Fibroblast of skin of right biceps (primary cell): ENCODE measurements at places on chromosomes 6 and 20.
A peak's percentile ranks its signal among the peaks of the same experiment; 100 is the strongest.

DNA sequence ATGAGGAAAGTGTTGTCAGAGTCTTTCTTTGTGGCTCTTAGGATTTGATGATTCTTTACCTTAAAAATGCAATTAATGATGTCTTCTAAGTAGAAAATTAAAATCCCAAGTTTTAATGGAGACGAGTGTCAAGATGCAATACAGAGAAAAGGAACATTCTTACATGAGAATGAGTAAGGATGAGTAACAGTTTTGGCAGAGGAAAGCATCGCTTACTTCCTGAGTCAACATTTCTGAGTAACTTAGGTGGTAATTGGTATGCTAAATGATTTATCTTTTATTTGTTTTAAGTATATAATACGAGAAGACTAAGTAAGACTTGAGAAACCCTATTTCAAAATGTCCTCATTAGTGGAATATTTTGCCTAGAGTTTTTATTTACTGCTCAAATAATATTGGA is 101.3 kb downstream of the RTN4IP1 start:
- DNase-seq = peak; percentile 97

GRCh38 chr6:70110126-70111022 is 192.5 kb downstream of the COL9A1 start:
- peak; percentile 78 for DNase-seq

GRCh38 chr6:104537872-104538271 is 321.8 kb downstream of the HACE1 start:
- no peak for DNase-seq

GRCh38 chr6:32191696-32192607 is 491 bp downstream of the GPSM3 start:
- DNase-seq = no peak

- peak; percentile 45 for DNase-seq
These were observed 9.9 kb downstream of the LAMA5 start for GRCh38 chr20:62357187-62357667.

DNA sequence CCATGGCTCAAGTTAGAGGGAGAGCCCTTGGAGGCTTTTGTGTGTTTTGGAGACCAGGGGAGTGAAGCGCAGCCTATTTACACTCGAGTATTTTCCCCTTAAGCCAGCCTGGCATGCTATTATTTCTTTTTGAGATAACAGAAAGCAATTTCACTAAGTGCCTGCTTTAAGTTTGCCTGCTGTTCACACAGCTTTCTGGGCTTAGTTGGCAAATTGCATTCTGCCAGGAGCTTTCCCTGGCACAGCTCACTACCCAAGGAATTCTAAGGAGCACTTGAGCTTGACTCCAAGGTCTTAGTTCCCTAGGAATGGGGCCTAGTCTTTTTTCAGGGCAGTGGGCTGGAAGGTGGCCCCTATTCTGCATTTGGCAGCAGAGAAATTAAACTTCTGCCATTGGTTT is 19.0 kb upstream of the ASXL1 start:
- no peak for DNase-seq

- peak; percentile 12 for DNase-seq
These were observed 782 bp downstream of the TRMT11 start for GRCh38 chr6:125987026-125987617.

DNA sequence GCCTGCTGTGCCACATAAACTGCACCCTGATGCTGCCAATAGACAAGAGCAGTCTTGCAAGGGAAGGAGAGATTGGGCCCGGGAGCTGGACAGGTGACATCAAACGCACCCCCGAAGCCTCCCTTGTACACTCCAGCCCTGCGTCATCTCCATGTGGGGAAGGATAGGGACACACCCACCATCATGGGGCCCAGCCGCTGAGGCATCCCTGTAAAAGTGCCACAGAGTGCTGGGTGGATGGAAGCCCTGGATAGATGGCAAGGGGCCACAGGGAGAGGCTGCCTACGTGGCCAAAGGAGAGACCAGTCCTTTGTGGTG is 117.1 kb downstream of the SYNDIG1 start:
- DNase-seq = no peak

- DNase-seq = peak; percentile 93
These were observed at the start of gene TENT5A for GRCh38 chr6:81752084-81752920. Gene TENT5A (minus strand): TSS chr6:81752681. CDS start chr6:81752141, 540 bp downstream.

GRCh38 chr20:44552950-44553908 is 29.1 kb upstream of the PKIG start:
- peak; percentile 91 for DNase-seq

- DNase-seq = no peak
These were observed 51.0 kb upstream of the IL20RA start for GRCh38 chr6:137095651-137096238.

DNA sequence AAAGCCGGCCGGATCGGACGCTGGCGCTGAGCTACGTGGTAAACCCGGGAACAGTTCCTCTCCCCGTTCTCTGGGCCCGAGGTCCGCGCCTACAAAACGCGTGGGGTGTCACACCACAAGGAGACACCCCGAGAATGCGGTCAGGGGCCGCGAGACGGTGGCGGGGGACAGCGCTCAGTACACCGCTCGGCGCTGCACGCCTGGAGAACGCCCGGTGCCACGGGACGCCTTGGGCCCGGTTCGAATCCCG is 670 bp downstream of the NCOA5 start:
- no peak for DNase-seq

DNA sequence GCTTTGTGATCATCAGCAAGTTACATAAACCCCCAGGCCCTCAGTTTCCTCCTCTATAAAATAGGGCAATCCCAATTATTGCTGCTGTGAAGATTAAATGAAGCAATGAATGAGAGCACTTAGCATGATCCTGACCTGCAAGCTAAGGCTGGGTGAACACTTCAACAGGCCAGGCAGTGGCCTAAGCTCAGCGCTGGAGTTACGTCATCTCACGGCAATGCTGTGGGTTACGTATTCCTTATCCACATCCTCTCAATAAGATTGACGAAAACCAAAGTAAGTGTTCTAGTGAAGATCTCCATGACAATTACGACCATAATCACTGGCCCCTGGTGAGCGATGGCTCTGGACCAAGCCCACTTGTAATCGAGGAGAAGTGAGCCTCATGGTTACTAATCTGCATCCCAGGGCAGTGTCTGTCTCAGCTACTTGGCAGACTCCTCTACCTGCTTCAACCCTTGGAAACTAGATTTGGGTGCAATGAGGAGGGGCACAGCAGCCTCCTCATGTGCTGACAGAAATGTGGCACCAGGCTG is 274.1 kb upstream of the ARID1B start:
- DNase-seq = no peak

DNA sequence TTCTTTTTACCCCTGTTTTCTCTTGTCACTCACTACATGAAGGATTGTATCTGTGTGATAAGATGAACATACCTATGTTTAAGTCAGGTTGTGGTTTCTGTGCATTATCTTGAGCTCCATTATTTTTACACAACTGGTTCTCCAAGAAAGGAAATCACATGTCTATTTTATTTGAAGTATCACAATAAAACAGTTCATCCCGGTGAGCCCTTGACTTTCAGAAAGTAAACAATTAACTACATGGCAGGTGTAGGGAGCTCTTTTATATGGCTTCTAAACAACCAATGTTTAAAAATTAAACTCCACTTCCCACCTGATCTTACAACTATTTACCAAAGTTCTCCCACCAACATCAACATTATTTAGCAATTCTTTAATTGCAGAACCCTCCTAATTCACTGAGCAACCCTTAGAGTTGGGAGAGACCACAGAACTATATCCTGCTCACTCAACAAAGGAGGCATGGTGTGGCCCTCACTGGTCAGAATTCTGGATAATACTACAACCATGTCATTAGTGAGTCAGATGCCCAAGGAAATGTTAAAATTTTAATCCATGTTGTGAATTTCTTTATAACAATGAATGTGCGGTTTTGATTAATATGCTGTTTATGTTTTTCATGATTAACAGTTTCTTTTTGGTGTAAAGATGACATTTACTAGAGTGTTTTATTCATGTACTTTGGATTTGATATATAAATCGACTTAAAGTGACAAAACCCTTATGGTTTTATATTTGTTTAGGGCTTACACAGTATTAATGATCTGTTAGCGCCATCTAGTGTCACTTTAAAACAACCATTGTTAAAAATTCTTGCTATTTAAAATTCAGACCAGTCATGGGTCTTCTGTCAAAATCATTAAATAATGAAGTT is 50.0 kb upstream of the SCGN start:
- peak; percentile 52 for DNase-seq

DNA sequence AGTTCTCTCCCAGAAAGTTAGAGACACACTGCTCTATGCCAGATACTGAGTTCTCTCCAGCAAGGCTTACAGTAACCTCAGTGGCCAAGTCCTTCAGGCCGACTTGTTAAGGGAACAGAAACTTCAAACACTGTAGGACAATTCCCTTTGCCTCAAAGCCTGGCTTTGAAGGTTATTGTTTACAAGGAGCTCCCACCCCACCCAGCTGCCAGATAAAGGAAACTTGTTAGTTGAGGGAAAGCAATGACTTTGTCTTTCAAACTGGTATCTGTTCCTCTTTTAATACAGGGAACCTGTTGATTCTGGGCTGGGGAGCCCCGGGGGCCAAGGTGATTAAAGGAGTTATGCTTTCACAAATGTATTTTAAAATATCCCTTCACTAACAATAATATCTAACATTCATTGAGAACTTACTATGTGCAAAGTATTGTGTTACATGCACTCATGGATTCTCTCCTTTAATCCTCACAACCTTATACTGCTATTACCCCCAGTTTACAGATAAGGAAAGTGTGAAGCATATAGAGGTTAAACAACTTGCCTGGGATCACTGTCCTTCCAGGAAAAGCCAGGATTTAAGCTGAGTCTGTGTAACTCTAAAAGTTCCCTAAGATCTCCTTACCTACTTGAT is 27.6 kb upstream of the CDKN1A start:
- no peak for DNase-seq

DNA sequence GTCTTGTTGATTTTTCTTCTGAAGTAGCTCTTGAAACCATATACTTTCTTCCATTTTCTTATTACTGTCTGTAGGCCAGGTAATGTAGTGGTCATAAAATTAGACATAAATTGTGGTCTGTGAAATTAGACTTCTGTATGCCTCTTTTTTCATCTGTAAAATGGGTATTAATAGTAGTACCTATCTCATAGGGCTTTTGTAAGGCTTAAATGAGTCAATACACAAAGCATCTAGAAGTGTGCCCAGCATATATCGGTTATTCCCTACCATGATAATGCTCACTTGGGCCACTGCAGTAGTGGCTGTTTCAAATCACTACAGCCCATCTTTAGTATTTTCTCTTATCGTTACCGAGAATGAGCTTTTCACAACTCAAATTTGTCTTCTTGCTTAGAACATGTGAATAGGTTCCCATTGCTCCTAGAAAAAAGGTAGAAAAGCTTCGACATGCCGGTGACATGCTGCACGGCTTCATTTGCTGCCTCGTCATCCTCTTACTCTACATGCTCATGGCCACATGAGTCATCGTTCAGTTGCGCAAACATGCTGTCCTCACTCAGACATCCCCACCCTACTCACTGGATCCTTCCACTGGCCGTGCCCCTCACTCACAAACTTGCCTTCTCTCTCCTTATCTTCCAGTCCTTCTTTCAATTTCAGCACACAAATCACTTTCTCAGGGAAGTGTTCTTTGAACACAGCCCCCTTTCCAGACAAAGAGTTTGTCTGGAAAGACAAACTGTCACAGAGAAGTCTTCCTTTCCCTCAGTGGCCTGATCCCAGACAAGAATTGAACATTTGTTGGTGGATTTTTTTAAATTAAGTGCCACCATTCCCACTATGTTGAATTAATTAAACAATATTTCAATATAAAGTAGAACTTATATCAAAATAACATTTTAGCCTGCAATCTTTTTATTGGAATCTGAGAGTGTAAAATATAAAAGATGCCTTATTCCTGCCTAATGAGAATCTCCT is 32.2 kb upstream of the ERVFRD-1 start:
- peak; percentile 87 for DNase-seq

GRCh38 chr20:24488064-24488799 is 18.8 kb downstream of the SYNDIG1 start:
- DNase-seq = no peak

DNA sequence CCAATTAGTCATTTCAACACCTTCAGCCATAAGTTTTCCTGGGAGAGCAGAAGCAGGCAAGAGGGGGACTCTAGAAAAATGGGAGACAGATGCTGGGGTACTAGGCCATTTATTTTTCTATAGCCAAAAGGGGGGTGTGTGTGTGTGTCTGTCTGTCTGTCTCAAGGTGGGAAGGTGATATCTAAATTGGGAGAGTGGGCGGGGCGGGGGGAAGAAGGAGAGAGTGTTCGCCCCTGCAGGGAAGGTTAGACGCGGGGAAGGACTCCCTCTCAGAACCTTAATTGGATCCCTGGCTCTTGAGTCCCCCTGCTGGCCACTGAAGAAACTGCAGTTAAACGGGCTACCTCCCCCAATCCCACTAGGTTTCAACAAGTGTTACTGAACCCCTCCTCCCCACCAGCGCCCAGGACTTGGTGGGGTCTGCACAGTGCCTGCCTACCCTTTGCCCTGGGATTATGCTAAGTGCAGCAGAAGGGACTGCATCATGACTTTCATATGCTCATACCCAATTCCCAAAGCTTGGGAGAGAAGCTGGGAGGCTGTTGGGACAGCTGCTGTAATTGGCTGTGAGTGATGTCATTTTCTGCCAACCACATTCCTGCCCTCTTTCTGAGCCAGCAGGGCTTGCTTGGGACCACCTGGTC is 45.8 kb downstream of the FOXP4 start:
- peak; percentile 61 for DNase-seq

- DNase-seq = no peak
These were observed 26.3 kb upstream of the RIMS4 start for GRCh38 chr20:44836601-44837120.

DNA sequence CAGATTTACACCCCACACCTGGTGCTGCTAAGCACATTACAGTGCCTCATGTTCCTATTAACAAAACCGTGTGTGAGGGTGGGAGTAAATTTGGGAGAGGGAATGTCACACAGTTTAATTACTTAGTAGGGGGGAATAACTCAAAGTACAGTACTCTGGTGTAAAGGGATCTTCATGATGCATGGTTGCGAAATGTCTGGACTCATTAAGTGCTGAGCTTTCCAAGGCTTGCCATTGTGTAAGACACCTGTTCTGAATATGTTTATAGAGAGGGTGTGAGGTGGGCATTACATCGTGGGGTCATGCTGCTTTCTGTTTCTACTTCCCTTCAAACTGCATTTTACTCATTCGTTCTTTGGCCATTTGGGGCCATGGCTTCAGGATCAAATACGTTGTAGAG is 181.2 kb downstream of the ADGRG6 start:
- DNase-seq = no peak

GRCh38 chr6:7550433-7550801 is 8.9 kb downstream of the DSP start:
- DNase-seq = no peak

DNA sequence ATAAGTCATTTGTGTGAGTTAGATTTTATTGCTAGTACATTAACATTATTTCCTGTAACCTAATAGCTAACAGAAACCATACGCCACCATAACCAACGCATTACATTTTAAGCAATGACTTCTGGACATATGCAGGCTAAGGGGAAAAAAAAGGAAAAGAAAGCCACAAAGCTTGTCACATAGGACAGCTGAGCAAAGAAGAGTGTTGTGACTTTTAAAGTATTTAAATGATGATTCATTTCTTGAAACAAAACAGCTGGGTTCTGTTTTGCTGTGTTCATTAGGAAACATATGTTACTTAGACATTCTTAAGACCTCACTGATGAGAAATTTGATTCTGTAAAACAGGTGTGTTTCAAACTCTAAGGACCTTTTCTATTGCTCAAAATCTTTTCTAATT is 171.4 kb downstream of the COL9A1 start:
- DNase-seq = peak; percentile 46
